ENCODE measurements at places on chromosomes 12 and 14.

DNA sequence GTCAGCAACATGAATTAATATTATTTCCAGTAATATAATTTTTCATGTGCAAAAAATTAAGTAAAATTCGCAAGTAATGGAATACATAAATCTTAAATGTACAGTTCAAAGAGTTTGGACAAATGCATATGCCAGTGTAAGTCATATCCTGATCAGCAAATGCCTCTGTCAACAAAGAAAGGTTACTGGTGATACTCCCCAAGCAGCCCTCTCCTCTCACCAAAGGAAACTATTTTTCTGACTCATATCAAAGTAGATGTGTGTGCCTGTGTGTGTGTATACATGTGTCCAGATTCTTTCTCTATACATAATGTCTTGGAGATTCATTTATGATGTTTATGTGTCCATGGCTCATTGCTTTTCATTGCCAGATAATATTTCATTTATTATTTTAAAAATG, 1035.0 kb downstream of the SLC16A7 start:
- no peak for DNase-seq

GRCh38 chr12:14769466-14769968, 33.8 kb downstream of the WBP11 start:
- DNase-seq = peak; percentile 55

- DNase-seq = peak; percentile 20
Measured at GRCh38 chr14:104443391-104444158, 136.0 kb upstream of the C14orf180 start.

DNA sequence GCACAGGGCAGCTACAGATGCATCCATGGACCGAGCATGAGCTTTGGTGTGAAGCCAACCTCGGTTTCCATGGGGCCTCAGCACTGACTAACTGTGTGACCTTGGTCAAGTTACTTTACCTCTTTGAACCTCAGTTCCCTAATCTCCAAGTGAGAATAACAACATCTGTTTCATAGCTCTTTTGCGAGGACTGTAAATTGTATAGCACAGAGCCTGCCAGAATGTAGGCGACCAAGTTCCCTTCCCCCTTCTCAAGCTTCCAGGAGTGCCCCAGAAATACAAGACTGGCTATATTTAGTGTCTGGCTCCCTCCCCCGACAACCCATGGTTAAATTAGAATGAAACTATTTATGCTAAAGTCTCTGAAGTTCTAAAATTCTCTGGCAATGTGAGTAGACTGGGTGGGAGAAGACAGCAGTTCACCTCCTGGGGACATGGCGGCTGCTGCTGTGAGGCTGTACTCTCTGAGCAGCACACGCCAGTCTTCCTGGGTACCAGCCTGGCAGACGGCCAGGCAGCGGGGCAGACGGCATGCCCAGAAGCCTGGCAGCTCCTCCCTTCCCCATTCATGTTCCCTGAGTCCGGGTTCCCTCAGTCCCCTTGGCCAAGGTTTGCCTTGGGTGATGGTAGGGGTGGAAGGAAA, 22.0 kb upstream of the TMED10 start:
- no peak for DNase-seq

DNA sequence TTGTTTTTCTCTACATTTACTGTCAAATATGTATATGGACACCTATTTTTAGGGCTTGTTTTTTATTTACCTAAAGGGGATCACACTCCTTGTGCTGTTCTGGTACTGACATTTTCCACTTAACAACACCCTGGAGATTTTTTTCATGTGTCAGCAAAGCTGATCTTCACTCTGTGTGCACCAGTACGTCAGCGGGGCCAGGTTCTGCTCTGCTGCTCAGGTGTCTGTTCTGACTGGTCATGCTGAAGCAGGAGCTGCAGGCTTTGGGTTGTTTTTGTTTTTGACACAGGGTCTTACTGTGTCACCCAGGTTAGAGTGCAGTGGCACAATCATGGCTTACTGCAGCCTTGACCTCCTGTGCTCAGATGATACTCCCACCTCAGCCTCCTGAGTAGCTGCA, 81.9 kb upstream of the CCND2 start:
- no peak for DNase-seq

All from activated naive CD4-positive, alpha-beta T cell treated with anti-CD3 and anti-CD28 coated beads, Interleukin-2, amount 10 ng/mL, durations not matched to agents 7 days and 5 days (primary cell).